Naive thymus-derived CD4-positive, alpha-beta T cell (primary cell): ENCODE measurements at places on chromosomes 12 and 14.
A peak's percentile ranks its signal among the peaks of the same experiment; 100 is the strongest.

DNA sequence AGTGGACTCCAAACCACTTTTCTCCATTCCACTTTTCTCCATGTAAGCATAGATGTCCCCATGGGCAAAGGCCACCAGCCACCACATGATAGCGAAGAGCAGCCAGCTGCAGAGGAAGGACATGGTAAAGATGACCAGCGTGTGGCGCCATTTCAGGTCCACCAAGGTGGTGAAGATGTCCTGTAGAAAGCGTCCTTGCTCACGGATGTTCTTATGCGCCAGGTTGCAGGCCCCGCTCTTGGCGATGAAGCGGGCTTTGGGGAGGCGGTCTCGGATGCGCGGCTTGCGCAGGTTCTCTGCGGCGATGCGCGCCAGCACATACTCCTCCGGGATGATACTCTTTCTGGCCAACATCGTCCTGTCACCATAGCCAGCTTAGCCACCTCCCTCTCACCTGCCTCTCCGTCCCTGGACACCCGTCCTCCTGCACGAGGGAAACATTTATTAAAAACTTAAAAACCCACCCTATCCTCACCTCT is 1.2 kb downstream of the KCNJ8 start:
- no peak for DNase-seq

DNA sequence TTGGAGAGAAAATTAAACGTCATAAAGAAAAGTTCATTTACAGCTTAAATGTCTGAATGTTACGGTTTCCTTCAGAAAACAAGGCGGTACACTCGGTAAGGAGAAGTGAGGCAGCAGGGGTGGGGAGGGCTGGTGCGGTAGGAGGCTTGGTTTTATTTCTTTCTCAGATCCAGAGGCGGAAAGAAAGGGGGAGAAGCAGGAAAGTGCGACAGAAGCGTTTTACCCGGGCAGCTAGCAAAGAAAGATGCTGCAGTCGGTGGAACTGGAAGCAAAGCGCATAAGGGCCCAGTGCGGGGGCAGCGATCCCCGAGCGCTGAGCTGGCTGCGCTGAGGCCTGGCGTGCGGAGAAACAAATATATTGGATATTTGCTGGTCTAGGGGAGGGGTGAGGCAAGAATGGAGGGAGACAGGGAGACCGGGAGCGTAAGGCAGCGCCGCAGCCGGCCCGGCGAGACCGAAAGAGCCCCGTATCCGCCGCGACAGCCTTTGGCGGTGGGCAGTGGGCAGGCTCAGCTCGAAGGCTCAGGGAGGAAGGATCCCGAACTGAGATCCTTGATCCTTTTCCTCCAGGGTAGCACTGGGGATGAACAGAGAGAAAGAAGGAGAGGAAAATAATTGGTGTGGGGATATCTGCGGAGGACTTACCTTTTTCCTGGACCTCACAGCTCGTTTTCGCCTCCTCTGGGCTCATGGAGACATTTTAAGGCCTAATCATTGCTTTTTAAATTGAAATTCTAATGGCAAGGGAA is 6.4 kb upstream of the HOXC11 start:
- DNase-seq = no peak

DNA sequence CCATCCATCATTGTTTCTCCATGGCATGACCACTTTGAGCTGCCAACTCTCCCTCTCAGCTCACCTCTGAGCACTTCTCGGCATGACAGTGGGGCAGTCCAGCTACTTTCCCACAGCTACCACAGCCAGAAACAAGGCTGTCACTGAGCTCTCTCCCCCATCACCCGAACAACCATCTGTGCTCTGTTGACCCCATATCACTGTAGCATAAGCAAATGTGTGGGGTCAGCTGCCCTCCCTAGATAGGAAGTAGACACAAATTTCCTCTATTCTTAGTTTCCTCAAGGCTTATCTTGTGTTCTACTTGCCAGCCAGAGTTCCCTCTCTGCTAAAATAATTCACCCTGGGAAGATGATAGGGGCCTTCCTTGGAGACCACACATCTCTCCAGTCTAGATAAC is 82.6 kb upstream of the FUT8 start:
- DNase-seq = no peak

GRCh38 chr12:131671276-131671675 is 39.6 kb upstream of the SFSWAP start:
- no peak for DNase-seq

DNA sequence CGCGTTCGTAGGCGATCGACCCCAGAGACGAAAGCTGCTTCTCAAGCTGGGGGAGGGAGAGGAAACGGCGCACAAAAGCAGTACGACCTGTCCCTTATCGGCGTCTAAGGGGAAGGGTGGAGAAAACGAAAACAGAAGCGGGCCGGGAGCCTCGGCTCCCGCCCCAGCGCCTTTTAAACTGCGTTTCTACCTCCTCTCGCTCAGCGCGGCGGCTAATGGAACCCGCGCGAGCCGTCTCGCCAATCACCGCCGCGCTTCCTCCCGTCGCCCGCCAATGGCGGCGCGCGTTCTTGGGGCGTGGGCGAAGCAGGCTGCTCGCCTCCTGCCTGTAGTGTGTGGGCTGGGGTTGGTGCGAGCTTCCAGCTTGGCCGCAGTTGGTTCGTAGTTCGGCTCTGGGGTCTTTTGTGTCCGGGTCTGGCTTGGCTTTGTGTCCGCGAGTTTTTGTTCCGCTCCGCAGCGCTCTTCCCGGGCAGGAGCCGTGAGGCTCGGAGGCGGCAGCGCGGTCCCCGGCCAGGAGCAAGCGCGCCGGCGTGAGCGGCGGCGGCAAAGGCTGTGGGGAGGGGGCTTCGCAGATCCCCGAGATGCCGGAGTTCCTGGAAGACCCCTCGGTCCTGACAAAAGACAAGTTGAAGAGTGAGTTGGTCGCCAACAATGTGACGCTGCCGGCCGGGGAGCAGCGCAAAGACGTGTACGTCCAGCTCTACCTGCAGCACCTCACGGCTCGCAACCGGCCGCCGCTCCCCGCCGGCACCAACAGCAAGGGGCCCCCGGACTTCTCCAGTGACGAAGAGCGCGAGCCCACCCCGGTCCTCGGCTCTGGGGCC is at the start of gene TMPO:
TMPO (plus strand) TSS at position 304 of the 824 bp plus-strand sequence; CDS start at position 582, 278 bp downstream.
- DNase-seq = peak; percentile 99

GRCh38 chr12:23555825-23556207 is 393.7 kb downstream of the SOX5 start:
- no peak for DNase-seq

DNA sequence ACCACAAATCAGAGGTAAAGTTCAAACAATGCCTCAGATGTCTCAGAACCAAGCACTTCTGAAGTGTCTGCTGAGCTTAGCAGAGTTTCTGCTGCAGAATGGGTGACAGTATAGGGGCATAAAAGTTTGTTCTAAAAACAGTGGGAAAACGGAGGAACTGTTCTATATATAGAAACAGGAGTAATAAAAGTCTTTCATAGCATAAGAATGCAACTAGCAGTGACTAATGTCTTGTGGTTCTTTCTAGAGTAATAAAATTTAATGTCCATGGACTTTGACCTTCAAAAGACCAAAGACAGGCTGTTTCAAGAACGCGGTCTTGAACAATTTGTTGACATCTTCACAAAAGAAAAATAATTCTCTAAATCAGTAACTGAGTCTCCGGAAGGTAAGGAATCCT is 107.5 kb upstream of the FAR2 start:
- DNase-seq = no peak

- no peak for DNase-seq
Measured at GRCh38 chr14:96086574-96087077, 47.5 kb downstream of the C14orf132 start.

GRCh38 chr14:54893151-54893760 is 9.4 kb downstream of the GCH1 start:
- peak; percentile 35 for DNase-seq

DNA sequence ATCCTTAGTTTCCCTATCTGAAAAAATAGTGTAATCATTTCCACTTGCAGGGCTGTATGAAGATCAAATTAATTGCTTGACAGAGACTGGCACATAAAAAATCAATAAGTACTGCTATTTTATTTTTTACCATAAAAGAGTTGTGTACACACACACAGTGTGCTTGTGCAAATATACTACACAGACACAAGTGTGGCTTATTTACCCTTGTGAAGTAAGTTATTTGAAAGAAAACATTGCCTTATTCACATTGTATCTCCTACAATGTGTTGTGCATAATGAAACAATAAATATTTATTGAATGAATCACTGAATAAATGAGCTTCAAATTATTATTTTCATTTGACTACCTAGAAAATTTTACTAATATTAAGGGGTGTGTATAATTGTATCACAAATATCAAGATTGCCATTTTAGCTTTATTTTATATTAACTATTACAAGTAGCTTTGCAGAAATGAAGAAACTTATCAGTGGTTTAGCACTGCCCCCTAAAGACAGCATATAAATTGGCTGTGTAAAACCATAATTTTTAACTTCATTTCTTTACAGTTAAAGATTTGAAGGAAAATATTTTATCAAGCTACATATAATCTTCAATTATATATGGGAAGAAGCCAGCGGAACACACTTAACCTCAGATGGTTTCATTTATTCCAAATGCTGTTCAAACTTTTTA is 11.3 kb downstream of the GARIN6 start:
- DNase-seq = no peak

DNA sequence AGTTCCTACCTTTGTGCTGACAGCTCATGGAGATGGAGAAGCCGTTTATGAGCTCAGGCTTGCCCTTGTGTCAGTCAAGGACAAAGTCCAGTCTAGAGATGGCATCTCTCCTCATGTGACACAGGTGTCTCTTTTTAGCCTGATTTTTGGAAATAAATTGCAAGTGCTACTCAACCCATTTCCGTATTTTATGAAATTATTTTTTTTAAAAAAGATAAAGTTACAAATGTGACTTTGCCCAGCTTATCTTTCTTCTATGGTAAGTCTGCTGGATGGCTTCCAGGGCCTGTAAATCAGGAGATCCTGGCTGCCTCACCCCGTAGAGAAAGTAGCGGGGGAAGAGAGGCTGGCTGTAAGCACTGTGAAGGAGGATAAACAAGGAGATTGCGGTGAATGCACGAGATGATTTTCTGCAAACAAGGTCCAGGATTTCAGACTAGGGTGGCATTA is 169.7 kb downstream of the MYRFL start:
- no peak for DNase-seq

GRCh38 chr12:122190842-122191668 is 8.1 kb downstream of the LRRC43 start:
- peak; percentile 31 for DNase-seq

- DNase-seq = no peak
Measured at GRCh38 chr14:51950007-51950406, 39.3 kb upstream of the RTRAF start.

DNA sequence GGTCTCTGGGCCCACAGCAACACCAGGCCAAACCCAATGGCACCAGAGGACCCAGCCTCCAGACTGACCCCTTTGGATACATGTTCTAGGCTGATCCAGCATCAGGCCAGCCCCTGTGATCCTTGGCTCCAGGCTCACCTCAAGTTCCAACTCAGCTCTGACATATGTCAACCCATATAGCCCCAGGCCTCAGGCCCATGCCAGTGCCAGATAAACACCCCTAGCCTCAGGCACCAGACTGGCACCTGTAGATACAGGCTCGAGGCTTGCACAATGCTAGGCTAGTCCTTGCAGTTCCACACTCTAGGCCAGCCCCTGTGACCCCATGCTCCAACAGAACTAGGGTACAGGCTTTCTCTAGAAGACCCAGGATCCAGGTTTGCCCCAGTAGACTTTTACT is 287.5 kb downstream of the KCNC2 start:
- no peak for DNase-seq

DNA sequence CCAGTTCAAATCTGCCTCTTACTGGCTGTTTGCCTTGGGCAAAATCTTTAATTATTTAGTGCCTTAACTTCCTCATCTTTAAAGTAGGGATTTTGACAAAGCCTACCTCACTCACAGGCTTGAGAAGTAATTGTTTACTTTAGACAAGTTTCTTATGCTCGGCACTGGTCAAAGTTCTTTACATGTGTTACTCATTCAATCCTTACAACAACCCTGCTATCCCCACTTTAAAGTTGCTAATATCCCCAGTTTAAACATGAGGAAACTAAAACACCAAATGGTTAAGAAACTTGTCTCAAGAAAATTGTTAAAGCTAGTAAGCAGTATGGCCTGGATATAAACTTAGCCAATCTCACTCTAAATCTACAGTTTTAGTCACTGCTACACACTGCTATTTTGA is 204.0 kb upstream of the AVPR1A start:
- DNase-seq = no peak

DNA sequence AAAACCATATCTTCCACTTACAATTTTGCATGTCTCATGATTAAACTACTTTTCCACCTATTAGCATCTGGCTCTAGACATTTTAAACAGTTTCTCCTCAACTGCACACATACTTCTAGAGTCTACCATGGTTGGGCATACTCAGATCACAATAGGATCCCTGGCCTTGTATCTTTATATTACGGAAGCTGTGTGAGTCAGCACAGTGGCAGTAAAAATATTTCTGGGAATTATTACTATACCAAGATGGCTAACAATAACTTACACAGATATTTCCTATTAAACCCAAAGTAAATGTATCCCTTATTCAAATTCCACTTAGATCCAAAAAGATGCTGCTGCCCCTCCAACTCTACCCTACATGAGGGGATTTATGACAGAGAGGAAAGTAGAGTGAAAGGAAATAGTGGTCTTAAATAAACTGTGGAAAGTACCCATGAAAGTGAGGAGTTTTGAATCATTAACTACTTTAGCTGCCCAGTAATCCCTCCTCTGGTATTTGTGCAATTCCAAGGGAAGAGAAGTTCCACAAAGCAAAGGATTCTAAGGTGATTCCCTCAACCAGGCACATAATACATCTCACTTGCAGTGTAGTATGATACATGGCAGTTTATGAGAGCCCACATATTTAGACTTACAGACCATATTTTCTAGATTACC is 14.0 kb upstream of the CPSF6 start:
- no peak for DNase-seq

DNA sequence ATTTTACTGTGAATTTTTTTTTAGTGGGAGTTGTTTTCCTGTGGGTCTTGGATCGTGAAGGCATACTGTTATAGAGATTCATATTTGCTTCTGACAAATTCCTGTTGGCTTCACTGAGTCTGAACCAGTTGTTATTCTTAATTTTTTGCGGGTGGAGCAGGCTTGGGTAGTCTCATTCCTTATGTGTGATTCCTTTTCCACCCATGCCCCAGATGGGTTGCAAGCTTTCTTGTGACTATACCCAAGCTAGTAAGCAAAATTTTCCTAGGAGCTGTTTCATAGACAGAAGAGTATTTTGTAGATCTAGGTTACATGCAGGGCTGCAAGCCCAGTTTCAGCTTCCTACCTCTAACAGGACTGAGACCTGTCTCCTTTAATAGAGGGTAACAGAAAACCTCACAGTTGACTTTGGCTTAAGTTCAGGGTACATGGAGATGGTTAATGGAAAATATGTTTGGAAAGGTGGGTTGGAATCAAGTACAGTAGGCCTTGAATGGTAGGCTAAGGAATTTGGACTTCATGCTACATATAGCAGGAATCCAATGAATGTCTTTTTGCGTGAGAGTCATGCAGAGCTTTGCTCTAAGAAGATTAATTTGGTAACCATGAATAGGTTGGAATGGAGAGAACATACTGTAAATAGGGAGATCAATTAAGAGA is 29.0 kb downstream of the TRMT5 start:
- no peak for DNase-seq

GRCh38 chr14:23485326-23485725 is 15.8 kb downstream of the NGDN start:
- no peak for DNase-seq
